ENCODE measurements at places on chromosomes 2 and 18. TPM values are rescaled to one million over a fixed set of nuclear protein-coding genes. Genes with fewer than 3 reads are reported as not detected.

The CRYBA2 gene
- not detected for total RNA-seq

The SPP2 gene
- total RNA-seq = not detected

The ALK gene
- total RNA-seq = 0.27 TPM

The DAW1 gene
- not detected for total RNA-seq

The ST6GAL2 gene
- total RNA-seq = 0.09 TPM
